BJ (cell line): ENCODE measurements at places on chromosomes 1 and 21.

- DNase-seq = no peak
Measured at GRCh38 chr1:205916541-205916940, 26.7 kb downstream of the SLC26A9 start.

DNA sequence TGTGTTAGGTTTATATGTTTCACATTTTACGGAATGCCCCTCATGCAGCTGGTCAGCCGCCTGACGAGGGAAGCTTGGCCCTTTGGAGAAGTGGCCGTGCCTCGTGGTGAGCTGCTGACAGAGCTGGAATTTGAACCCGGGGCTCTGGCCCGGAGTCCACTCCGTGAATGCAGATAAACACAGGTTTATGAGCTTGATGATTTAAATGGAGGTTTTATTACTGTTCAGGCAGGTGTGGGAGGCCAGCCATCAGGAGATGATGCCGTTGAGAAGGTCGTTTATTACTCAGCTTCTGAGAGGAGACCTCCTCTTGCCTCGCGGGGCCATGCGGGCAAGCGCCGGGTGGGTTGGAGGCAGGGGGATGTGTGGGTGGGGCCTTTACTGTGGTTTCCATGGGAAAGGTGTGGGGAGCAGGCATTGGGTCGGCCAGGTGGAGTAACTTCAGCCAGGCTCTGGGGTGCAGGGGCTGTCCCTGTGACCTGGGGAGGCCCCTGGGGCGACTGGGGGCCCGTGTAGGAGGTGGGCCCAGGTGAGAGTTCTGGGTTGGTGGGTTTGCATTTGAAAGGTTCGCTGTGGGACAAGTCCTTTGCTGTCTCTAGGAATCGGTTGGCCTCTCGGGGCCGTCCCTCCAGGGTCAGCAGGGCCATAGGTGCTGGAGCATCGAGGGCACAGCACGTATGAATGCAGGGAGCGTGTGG, 22.0 kb downstream of the PRKCZ start:
- DNase-seq = no peak

GRCh38 chr21:17032141-17032655, 480.6 kb upstream of the CXADR start:
- no peak for DNase-seq

- DNase-seq = no peak
Measured at GRCh38 chr1:1176931-1177330, 3.3 kb downstream of the TTLL10 start.

DNA sequence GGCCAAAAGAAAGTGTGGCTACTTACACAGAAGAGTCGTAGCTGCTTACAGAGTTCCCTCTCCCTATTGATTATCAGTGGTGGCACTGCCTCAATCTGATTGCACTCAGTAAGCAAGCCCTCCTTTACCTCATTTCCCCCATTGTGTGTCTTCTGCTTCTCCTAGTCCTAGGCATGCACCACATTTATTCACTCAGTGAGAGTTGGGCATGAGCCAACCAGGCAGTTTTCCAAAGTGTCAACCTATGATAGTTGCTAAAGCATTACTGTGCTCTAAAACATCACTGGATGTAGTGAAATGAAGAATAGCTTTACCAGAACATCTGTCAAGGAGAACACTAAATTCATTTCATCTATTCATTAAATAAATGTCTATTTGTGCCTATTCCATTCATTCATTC, 19.3 kb downstream of the GJA5 start:
- DNase-seq = no peak

GRCh38 chr1:92126088-92126487, 45.9 kb downstream of the BTBD8 start:
- DNase-seq = no peak

DNA sequence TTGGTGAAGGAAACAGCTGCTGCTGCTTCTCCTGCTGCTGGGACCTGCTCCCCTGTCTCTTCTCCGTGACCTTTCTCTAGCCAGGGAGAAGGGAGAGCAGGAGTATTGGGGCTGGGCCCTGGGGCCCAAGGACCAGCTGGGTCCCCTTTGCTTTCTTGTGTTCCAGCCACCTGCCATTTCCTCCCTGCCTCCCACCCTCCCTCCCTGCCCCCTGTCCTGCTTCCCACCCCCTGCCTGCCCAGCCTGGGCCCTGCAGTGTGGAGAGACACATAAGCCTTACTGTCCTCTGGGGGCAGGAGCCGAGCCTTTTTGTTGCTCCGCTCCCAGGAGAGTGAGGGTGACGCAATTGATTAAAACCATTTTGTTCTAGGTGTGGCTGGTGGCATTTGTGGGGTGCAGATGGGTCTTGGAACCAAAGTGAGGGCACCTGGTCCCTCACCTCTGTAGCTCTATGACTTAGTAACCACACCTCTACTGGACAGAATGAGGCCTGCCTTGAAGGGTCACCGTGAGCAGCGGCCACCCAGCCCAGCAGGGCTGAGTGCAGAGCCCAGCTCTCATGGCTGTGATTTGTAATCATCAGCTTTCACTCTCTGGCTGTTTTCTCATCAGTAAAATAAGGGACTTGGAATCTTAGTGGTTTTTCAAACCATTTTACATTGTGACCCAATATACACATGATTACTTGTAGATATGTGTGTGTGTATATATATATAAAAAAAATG, 13.9 kb upstream of the TMEM222 start:
- no peak for DNase-seq

DNA sequence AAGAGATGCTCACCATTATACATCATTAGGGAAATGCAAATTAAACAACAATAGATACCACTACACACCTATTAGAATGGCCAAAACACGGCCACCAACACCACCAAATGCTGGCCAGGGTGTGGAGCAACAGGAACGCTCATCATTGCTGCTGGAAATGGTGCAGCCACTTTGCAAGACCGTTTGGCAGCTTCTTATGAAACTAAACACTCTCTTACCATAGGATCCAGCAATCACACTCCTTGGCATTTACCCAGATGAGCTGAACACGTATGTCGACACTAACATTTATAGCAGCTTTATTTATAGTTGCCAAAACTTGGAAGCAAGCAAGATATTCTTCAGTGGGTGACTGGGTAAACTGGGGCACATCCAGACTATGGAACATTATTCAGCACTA, 28.9 kb upstream of the ADARB1 start:
- DNase-seq = no peak

DNA sequence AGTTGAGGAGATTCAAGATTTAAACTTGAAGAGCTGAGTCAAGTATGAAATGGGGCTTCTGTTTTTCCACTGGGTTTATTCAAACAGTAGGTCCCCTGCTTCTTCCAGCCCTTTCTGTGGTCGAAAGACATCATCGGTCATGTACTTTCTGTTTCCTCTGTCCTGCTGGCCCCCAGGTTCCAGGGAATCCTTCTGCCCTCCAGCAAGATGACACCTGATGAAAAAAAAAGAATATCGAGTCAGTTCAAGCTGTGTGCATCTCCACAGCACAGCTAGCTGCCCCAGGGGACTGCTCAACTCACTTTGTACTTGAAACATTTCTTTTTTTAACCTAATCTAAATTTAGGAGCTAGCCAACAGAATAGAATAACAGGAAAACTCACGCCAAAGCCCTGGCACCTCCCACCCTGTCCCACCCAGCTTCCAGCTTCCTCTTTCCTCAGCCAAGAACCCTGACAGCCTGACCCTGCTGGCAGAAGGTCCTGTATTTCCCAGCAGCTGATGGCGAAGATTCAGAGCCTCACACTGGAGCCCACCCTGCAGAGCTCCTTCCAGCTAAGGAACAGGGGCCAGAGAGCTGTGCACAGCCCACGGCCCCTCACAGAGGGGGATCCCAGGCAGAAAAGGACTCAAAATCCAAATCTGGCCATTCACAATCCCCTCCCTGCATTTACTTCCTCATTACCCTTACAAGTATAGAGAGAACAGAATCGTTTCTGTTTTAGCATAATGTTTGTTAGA, 176.5 kb downstream of the PSMG1 start:
- no peak for DNase-seq

GRCh38 chr1:210250665-210250997, 18.0 kb downstream of the SERTAD4 start:
- DNase-seq = no peak

GRCh38 chr1:26145041-26145959, 13.6 kb upstream of the FAM110D start:
- no peak for DNase-seq

- DNase-seq = no peak
Measured at GRCh38 chr1:236799001-236799400, 3.9 kb downstream of the MTR start.

- no peak for DNase-seq
Measured at GRCh38 chr1:234658138-234658537, 48.2 kb upstream of the IRF2BP2 start.

DNA sequence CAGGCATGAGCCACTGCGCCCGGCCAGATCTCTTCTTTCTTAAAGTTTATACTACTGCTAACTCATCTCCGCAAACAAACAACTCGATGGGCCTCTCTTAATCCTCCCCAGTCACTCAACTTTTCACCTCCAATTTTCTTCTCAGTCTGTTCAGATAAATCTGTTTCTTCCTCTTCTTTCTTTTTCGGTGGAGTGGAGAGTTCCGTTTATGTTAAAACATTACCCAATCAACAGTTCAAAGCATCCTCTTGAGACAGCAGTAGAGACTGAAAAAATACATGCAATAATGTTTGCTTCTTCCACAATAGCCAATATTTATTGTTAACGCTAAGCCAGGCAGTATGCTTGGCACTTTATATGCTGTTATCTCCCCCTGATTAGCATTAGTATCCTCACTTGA, 1.4 kb upstream of the ANKRD13C start:
- DNase-seq = no peak

GRCh38 chr1:1273209-1273511, 494 bp downstream of the UBE2J2 start:
- no peak for DNase-seq

- DNase-seq = no peak
Measured at GRCh38 chr1:167911413-167911812, 2.5 kb downstream of the ADCY10 start.

DNA sequence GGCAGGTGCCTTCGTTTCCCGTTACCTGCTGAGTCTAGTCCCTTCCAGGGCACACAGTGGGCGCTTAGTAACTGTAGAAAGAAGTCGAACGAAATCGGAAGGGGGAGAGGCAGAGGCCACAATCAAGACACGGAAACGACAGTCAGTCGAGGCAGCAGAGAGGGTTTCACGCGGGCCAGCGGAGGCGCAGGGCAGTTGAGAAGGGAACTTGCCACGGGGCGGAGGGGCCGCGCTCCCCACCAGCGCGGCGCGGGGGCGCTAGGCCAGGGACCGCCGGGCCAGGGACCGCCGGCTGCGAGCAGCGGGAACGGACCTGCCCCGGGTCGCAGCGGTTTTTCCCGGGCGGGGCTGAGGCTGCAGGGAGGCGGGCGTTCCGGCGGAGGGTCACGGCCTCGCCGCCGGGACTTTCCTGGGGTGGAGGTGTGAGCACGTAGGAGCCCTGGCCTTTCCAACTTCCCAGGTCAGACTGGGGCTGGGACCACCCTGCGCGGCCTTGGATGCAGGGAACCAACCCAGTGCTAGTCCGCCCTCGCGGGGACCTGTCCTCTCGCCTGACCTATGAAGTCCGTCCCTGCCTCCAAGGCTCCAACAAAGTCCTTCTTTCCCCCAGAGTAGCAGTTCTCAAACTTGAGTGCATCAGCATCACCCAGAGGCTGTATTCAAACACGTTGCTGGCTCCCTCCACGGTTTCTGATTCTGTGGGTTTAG, 150.1 kb upstream of the FGGY start:
- no peak for DNase-seq

- DNase-seq = no peak
Measured at GRCh38 chr1:216332003-216332402, 91.2 kb downstream of the USH2A start.

- DNase-seq = no peak
Measured at GRCh38 chr1:70038025-70038424, 167.4 kb downstream of the LRRC40 start.

- DNase-seq = peak; percentile 26
Measured at GRCh38 chr1:185864889-185865517, 130.8 kb downstream of the HMCN1 start.

DNA sequence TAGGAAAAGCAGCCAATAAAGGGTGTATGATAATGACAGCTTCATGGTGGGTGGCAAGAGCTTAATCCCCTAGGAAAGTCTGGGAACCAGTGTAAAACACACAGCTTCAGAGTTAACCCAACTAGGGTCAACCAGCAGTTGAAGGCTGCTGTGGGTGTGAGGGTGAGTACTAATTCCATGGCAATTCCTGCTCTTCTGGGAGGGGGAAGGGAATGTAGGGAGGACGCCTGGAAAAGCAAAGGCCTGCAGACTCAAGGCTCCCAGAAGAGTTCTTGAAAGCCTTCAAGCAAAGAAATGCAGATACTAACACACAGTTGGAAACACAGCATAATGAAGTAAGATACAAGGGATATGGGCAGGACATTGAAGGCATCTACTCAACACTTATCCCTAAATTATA, 28.1 kb downstream of the TTLL7 start:
- no peak for DNase-seq

DNA sequence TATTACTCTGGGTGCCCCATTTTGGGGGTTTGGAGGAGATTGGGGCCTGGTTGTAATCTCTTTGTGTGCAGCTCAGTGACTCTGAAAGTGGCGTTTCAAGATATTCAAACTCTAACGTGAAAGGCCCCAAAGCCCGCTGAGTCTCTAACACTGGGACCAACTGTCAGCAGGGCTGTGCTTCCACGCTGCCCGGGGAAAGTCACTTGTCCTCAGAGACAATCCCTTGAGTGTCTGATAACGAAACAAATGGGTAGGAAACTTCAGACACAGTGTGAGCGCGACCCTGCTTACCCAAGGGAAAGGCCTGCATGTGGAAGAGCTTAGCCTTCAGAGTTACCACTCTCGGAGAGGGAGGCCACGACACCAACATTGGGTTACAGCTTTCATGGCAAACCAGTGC, 837 bp downstream of the UBASH3A start:
- DNase-seq = no peak

DNA sequence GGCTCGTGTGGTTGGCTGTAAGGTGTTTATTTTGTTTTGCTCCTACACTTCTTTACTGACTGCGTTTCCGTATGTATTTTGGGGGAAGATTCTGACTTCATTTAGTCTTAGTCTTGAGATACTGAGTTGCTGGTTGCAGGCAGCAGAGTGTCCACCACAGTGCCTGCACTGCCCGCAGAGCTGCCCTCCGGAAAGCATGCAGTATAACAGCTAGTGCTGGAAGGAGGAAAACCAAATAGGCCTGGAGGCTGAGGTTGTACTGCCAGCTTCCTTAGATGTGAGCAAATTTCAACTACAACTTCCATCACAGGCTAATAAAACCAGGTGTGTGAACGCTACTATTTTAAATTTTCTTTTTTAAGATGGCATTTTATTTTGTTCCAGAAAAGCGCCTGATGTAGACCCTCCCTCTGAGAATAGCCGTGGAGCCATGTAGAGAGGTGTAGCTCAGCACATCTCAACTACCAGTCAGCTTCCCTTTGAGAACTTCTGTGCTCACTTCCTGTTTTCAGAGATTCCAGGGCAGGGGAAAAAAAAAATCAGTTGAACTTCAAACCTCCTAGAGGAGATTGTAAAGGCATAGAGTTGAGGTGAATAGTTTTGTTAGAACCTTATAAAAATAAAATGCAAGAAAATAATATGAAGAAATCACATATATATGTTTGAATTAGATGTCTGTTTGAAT, 17.6 kb downstream of the LMO4 start:
- no peak for DNase-seq
